ENCODE measurements at places on chromosomes 4 and X.

DNA sequence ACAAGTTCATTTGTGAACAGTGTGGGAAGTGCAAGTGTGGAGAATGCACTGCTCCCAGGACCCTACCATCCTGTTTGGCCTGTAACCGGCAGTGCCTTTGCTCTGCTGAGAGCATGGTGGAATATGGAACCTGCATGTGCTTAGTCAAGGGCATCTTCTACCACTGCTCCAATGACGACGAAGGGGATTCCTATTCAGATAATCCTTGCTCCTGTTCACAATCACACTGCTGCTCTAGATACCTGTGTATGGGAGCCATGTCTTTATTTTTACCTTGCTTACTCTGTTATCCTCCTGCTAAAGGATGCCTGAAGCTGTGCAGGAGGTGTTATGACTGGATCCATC is 5.5 kb downstream of the SPRY1 start:
- DNase-seq = no peak

DNA sequence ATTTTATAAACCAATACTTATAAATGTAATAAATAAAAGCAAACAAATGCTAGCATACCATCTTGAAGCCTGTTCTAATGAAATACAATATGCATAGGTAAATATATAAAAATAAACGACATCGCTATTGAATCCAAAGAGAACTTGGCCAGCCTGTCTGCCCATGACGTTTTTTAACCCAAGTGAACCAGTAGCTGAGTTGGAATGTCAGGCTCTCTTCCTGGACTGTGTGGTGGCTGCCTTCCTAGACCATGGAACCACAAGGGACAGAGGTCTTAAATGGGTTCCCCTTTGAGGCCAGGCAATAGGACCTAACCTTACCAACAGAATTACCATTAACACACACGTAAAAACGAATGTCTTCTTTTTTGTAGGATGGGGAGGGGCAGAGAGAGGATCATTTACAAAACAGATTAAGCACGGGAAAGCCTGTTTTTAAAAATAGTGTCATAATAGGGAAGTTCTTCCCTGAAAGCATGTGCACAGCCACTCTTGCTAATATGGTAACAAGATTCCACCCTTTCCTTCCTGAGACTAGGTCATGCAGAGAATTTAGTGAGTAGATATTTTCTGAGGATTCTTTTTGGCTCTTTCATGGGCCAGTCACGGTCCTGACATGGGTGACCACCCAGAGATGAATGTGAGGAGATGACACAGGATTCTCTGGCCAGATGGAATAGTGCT is 69.4 kb upstream of the ACSL1 start:
- no peak for DNase-seq

DNA sequence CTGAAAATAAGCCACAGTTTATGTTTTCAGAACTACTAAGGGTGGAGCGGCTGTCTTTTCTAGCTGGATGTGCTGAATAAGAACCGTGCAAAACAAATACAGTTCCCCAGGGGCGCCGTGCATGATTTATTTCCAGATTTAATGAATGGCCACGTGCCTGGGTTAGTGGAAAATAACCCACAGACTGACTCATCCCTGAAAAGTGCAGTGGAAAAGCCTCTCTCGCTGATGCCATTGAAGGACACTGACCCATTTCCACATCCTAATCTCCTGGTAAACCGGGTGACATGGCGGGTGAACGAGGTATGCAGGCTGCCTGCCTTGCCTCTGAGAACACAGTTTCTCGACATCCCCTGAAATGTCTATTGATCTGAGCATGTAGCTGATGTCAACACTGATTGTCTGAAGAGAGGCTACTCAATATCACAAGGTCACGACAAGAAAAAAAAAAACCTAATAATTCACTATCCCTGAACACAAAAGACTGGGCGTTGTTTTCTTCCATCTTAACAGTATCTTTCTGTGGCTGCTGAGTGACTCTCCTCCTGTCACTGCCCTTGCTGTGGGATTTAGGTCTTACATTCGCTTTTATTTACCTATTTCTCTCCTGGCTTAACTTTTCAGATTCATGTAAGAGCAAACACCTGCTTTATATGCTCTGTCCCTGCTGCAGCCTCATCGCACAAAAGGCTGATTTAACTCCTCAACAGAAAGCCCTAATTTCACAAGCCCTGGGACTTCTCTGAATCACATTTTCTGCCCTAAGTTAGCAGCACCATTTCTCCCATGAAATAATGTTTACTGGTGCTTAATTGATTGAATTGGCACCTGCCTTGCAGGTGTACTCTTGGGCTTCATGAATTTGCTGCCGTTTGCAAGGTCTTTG is 76.9 kb upstream of the SCOC start:
- DNase-seq = peak; percentile 17

DNA sequence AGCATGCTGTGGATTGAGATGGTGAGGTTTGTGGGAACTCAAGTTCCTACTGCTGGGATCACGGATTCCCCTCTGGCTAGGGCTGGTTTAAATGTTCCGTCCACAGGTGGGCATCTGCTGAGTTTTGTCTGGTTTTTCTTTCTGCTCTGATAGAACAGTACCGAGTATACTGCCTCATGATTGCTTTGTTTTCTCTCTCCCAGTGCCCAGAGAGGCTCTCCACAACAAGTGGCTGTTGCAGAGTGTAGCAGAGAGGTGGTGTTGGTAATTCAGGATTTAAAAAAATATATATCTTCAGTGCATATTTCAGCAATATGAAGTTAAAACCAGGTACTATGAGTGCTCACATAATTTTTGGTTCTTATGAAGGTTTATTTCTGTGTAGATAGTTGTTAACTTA is 213.7 kb downstream of the TEX13C start:
- DNase-seq = no peak

- DNase-seq = no peak
Measured at GRCh38 chr4:27711041-27711440, 850.4 kb downstream of the STIM2 start.

DNA sequence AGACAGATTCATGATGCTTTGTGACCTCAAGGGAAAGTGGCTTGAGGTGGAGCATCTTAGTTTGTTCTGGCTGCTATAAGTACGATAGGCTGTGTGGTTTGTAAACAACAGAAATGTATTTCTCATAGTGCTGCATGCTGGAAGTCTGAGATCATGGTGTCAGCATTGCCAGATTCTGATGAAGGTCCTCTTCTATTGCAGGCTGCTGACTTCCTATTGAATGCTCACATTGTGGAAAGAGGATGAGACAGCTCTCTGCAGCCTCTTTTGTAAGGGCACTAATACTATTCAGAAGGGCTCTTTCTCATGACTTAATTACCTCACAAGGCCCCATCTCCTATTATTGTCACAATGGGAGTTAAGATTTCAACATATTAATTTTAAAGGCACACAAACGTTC is 1674.0 kb upstream of the PCDH7 start:
- DNase-seq = no peak

DNA sequence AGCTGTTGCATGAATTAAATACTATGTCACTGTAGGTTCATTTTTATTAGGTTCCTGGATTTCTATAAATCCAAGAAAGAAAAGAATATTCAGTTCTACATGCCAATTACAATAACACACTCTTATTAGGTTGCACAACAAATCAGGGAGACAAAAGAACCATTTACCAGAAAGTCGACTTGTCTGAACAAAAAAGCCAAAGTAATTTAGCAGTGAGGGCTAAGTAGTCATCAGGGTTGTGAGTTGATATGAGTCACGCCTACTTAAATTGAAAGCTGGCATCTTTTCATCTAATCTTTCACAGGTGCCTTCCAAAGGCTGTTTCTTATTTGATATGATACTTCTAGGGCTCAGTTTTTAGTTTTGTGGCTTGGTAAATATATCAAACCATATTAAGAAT is 25.4 kb upstream of the GNRHR start:
- DNase-seq = no peak

DNA sequence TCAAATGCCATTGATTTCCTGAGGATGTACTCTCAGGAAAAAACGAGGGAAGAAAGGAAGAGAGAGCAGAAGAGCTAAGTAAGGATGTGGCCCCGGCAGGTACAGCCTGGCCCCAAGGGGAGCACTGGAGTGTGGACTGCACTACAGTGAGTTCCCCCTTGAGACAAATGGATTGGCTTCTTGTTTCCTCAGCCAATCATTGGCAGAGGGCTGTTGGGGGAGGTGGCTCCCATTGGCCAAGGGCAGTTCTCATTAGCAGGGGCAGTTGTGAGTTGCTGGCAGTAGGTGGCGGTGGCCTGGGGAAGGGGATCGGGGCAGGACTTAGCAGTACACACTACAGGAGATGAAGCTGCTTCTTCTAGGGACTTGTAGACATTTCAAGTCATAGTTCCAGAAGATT is 24.1 kb upstream of the OCIAD2 start:
- DNase-seq = no peak

- DNase-seq = no peak
Measured at GRCh38 chr4:149956678-149957077, 121.6 kb upstream of the DCLK2 start.
